Suppressor macrophage treated with lipopolysaccharide for 1 hour (primary cell): ENCODE measurements at places on chromosomes 7 and 10.

- DNase-seq: no peak
These were observed 201.1 kb upstream of the CCDC6 start for GRCh38 chr10:60107308-60107976.

DNA sequence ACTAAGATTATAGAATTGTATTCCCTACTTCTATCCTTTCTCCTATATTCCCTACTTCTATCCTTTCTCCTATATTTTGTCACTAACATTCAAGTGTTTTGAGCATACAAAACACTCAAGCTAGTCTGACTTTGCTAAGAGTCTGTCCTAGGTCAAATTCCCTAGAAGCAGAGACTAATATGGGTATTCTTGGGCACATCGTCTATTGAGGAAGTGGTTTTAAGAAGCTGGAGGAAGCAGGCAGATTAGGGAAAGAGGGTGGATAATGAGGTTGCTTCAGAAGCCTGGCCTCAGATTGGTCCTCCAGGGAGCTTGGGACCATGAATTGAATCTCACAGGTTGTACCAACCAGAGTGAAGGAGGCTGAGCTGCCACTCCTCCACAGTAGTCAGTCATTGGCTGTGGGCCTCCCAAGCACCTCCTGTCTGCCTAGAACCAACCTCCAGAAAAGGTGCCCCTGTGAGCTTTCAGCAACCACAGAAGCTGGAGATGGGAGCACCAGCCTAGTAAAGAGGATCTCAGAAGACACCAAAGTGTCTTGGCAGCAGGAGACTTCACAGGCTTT lies 295.9 kb upstream of the PHF14 start:
- no peak for DNase-seq

DNA sequence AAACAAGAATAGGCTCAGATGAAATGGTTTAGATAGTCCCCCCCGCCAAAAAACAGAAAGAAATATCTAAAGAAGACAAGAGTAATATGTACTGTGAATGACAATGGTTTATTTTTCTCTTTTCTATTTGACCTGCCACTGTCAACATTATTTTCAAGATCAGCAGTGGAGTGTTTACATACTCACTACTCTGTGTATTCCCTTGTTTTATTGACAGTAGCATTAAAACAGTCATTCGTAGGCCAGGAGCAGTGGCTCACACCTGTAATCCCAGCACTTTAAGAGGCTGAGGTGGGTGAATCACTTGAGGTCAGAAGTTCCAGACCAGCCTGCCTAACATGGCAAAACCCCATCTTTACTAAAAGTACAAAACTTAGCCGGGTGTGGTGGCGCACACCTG lies 245.3 kb upstream of the SLC26A5 start:
- DNase-seq: no peak

GRCh38 chr7:101733713-101734475 lies 83.5 kb upstream of the CUX1 start:
- DNase-seq: peak; percentile 77

GRCh38 chr10:14621037-14621436 lies 153.7 kb downstream of the FAM107B start:
- DNase-seq: no peak
